ENCODE measurements at places on chromosomes 1 and 21.

- DNase-seq = no peak
These were observed 114.4 kb upstream of the TMEM51 start for GRCh38 chr1:15039017-15039648.

- DNase-seq = no peak
These were observed 578 bp upstream of the SESN2 start for GRCh38 chr1:28258628-28259251.

DNA sequence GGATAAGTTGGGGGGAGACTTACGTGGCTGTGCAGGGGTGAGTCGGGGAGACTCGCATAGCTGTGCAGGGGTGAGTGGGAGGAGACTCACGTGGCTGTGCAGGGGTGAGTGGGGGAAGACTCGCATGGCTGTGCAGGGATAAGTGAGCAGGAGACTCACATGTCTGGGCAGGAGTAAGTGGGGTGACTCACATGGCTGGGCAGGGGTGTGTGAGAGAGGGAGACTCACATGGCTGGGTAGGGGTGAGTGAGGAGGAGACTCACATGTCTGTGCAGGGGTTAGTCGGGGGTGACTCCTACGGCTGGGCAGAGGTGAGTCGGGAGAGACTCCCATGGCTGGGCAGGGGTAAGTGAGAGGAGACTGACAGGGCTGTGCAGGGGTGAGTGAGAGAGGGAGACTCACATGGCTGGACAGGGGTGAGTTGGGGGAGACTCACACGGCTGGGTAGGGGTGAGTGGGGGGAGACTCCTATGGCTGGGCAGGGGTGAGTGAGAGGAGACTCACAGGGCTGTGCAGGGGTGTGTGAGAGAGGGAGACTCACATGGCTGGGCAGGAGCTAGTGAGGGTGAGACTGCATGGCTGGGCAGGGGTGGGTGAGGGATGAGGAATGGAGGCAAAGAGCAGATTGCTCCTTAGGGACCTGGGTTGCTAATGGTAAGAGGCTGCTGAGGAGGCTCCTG lies 56.0 kb upstream of the ABCG1 start:
- no peak for DNase-seq

DNA sequence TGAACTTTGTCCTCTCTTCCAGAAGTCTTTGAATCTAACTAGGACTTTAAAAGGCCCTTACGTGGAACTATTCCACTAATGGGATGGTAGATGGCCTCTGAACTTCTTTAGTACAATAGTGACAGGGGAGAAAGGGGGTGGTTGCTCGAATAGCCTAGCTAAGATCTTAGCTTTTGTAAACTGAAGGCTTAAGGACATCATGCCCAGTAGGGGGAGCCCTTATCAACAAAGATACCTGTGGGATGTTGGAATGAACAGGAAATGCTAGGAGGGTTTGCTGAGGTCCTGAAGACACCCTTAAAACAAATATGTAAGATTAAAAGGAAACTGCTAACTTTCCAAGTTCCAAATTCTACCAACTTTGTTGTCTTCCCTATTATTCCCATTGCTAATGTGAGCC lies 33.2 kb downstream of the NHLH2 start:
- no peak for DNase-seq

GRCh38 chr1:99557546-99558202 lies 88.2 kb upstream of the PALMD start:
- no peak for DNase-seq

DNA sequence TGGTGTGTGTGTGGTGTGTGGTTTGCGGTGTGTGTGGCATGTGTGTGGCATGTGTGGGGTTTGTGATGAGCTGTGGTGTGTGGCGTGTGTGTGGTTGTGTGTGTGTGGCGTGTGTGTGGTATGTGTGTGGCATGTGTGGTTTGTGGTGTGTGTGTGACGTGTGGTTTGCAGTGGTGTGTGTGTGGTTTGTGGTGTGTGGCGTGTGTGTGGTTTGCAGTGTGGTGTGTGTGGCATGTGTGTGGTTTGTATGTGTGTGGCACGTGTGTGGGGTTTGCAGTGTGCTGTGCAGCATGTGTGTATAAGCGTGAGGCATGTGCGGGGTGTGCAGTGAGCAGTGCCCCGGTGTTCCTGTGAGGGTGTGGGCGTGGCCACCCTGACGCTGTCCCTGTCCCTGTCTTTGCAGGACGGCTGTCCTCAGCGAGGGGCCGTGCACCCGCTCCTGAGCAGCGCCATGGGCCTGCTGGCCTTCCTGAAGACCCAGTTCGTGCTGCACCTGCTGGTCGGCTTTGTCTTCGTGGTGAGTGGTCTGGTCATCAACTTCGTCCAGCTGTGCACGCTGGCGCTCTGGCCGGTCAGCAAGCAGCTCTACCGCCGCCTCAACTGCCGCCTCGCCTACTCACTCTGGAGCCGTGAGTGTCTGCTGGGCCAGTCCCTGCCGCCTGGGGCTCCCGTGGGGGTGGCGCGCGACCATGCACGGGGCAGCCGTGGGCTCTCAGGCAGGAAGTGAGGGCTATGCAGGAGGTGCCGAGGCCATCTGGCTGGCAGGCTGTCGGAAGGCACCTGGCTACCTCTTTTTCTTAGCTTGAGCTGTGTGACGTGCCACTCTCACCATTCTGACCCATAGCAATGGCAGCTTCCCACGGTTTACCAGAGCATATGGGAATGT lies 52.6 kb upstream of the TRAPPC10 start:
- no peak for DNase-seq

DNA sequence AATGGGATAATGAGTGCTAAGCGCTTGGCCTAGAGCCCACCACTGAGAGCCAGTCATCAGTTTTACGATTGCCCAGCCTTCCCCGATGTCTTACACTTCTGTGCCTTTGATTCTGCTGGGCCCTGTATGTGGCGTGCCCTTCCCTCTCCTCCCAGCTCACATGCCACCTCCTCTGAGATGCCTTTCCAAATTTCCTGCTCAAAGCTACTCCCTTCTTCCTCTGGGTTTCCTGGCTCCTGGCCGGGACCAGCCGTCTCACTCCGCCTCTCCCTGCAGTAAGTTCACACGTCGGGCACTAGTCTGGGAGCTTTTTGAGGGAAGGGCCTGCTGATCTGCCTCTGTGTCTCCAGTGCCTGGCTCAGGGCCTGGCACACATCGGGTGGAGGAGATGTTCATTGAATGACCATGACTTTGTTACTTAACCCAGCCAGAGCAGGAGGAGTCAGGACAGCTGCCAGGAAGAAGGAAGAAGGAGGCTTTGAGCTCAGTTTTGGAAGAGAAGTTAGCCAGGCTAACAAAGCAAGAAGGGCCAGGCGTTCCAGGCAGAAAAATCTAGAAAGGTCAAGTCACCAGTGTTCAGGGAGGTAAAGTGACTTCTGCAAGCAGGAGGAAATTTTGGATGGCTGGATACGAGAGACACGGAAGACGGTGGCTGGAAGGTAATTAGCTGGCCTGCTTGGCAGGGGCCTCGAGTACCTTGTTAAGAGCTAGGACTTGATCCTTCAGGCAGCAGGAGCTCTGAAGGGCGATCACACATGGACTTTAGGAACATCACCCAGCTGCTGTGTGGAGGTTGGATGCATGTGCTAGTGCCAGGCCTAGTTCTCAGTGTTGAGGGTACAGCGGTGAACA lies 63.6 kb downstream of the EPHB2 start:
- peak; percentile 38 for DNase-seq

- no peak for DNase-seq
These were observed 241.2 kb downstream of the PTBP2 start for GRCh38 chr1:96962751-96963211.

DNA sequence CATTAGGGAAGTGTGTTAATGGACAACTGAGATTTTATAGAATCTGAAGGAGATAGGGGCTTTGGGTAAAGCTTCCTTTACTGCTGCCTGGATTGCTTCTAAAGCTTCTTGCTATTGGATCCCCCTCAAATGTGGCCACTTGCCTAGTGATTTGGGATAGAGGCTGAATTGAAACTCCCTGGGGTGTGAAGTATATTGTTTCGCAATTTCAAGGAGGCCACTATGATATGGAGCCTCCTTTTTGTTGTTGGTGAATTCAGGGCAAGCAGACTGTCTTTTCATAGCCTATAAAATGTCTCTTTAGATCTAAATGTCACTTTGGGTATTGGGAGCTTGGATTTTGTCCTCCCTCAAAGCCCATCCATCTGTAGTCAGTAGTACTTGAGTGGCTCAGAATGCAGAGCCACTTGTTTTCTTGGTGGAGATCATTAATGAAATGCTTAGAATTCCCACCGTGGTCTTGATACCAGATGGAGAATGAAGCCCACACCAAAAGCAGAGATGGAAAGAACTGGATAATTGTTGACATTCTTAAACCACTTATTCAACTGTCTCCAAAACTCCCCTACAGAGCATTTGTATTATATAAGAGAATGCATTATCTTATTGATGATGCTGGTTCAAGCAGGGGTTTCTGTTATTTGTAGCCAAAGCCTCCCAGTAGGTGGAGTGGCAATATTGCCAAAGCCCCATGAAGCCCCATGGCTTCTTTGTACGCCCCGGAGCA lies 144.3 kb upstream of the KCNE2 start:
- no peak for DNase-seq

- no peak for DNase-seq
These were observed 507.7 kb upstream of the PRMT6 start for GRCh38 chr1:106548726-106549125.

DNA sequence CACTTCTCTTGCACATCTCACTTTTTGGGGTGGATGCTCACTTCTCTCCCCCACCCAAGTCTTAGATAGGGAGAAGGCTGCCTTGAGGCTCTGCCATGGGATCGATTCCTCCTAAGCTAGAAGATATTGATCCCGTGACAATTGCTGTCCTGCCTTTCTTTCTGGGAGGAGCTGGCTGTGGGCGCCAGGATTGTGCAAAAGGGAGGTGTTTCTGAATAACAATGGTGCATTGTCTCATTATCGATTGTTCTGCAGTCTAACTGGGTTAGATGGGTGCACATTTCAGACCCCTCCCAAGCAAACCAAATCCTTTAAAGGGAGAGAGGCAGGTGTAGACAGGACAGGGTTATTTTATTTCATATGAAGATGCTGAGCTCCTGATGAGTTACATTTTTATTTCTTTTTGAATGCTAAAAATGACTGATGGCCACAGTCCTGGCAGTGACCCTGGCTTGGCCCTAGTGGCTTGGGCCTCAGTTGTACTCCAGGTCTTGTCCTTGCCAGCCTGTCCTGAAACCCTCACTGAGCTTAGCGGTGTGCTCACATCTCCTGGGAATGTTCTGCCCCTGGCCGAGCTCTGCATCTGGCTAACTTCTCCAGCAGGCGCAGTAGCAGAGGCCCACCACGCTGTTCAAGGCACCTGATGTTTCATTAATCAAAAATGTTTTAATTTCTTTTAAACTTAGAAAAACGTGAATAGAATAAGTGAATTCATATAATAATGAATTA lies 99.0 kb upstream of the KAZN start:
- no peak for DNase-seq

GRCh38 chr1:154434346-154435085 lies 29.4 kb downstream of the IL6R start:
- DNase-seq = peak; percentile 89

GRCh38 chr1:30713311-30713710 lies 10.1 kb downstream of the MATN1 start:
- DNase-seq = no peak

- peak; percentile 32 for DNase-seq
These were observed 42.9 kb downstream of the UMODL1 start for GRCh38 chr21:42113926-42114409.

DNA sequence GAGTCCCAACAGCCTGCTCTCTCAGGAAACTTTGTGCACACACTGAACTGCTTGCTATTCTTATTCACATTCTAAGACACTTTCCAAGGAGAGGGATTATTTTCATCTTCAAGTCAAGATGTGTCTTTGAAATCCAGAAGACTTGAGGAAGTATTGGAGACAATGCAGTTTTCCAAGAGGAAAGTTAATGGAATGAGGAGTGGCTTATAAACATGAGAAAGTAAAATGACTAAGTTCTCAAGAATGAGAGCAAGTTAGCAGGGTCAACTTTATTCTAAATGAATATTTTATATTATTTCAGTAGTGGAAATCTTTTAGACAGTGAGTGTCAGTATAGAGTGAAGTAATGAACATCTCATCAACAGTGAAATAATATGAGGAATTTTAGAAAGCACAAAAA lies 1239.3 kb downstream of the MRPL39 start:
- DNase-seq = no peak

GRCh38 chr1:169906938-169907337 lies 13.2 kb upstream of the SCYL3 start:
- no peak for DNase-seq

DNA sequence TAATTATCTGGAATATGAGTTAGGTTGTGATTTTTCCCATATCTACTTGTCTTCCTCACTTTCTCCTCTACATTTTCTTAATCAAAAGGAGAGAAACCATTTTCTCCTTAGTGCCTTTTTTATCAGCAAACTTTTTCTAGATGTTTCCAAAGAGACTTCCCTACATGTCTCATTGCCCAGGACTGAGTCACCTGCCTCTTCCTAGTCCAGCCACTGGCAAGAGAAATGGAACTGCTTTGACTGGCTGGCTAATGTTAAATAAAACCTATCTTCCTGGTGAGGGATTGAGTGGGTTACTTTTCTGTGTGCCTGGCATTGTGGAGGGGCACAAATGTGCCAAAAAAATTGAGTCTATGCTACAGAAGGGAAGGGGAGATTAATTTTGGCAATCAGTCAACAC lies 52.1 kb upstream of the CD5L start:
- DNase-seq = no peak

GRCh38 chr1:173758980-173759379 lies 44.2 kb downstream of the KLHL20 start:
- DNase-seq = no peak

DNA sequence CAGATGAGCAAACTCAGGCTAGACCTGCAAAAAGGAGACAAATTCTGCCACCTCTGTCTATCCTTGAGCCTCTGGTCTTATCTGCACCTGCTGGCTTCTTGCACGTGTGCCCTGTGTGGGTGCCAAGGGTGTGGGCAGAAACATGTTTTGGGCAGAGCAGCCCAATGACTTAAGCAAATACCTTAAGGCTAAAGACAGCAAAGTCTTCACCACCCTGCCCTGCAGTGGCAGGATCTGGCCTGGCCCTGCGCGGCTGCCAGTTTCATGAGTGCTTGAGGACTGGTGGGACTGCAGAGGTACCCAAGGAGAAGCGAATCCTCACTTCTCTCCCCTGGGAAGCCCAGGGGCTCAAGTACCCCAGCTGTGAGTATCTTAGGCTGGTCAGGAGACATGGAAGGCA lies 3.8 kb upstream of the SLC26A9 start:
- peak; percentile 68 for DNase-seq

DNA sequence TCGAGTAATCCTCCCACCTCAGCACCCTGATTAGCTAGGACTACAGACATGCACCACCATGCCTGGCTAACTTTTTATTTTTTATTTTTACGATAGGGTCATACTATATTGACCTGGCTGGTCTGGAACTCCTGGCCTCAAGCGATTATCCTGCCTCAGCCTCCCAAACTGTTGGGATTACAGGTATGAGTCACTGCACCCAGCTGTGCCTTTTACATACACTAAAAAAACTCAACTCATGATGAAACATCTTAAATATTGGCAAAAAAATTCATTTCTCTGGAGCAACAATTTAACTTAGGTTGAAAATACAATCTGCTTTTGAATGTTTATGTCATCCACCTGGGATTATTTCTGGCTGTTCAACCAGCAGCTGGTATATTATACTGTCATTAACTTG lies 598.3 kb upstream of the ZP4 start:
- no peak for DNase-seq

GRCh38 chr1:17874710-17875109 lies 119.6 kb downstream of the ACTL8 start:
- DNase-seq = no peak

GRCh38 chr1:111274653-111275052 lies 16.0 kb upstream of the CHIA start:
- no peak for DNase-seq

Measured in posterior cingulate gyrus (tissue), 11 donors.